ENCODE measurements at places on chromosomes 5 and 9.

GRCh38 chr5:76622973-76623596 lies at the start of gene F2RL2:
F2RL2 (minus strand) TSS chr5:76623403; CDS start chr5:76623230, 173 bp downstream.
- DNase-seq: no peak

- no peak for DNase-seq
Measured at GRCh38 chr5:173326501-173326960, 1.7 kb downstream of the STC2 start.

GRCh38 chr9:113018247-113018646 lies 6.3 kb upstream of the ZNF883 start:
- no peak for DNase-seq

GRCh38 chr9:2263665-2264064 lies 248.5 kb downstream of the SMARCA2 start:
- no peak for DNase-seq

GRCh38 chr5:58582019-58582802 lies 664 bp upstream of the RAB3C start:
- no peak for DNase-seq

GRCh38 chr5:61732796-61733195 lies 400.7 kb downstream of the ZSWIM6 start:
- no peak for DNase-seq

GRCh38 chr5:61279725-61280124 lies 52.3 kb upstream of the ZSWIM6 start:
- DNase-seq: no peak

DNA sequence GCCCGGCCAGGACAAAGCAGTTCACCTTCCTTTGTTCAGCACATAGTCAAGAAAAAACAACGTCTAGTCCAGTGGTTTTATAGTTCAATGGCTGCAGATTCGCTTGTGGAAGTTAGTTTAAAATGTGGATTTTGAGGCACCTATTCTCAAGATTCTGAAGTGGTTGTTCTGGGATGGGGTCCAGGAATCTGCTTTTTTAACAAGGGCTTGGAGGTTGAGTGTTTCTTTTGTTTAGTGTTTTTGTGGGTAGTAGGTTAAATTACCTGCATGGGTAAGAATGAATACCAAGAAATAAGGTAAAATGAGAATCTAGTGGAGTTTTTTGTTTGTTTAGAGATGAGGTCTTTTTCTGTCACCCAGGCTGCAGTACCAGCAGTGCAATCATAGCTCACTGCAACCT lies 28.4 kb upstream of the NADK2 start:
- DNase-seq: no peak

GRCh38 chr9:128006332-128006996 lies 25.7 kb upstream of the EEIG1 start:
- no peak for DNase-seq

DNA sequence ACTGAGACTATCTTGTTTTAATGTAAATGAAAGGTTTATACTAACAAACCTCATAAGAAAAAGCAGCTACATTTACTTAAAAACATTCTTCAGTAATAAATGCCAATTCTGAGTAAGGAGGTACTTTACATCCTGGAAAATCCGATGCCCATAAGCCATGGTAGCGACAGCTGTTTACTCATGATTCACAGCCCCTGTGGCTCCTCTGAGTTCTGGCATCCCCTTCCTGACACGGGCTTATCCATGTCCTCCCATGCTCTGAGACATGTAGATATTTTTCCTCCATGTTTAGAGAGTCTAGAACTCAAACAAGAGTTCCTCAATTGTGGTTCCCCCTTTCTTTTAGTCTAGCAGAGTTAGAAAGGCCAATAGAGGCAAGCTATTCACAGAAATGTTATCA lies 63.1 kb upstream of the DEPDC1B start:
- DNase-seq: no peak

DNA sequence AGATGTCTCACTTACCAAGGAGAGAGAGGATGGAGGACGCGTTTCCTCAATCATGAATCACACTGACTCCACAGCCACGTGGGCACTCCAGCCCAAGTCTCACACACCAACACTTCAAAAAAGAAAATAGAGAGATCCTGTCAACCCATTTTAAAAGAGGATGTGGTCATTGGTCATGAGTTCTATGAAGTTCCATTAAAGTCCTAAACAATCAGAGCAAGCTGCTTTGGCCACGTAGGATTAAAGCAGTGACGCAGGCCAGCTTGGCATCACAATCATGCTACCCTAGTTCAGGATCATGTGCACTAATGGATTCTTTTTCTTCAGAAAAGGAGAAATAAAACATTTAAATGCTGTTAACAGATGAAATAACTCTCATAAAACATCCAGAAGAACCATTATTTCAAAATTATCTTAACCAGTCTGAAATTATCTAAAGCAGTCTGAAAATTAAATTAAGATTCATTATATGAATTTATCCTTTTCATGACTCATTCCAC lies 108.1 kb downstream of the SEMA5A start:
- DNase-seq: no peak

DNA sequence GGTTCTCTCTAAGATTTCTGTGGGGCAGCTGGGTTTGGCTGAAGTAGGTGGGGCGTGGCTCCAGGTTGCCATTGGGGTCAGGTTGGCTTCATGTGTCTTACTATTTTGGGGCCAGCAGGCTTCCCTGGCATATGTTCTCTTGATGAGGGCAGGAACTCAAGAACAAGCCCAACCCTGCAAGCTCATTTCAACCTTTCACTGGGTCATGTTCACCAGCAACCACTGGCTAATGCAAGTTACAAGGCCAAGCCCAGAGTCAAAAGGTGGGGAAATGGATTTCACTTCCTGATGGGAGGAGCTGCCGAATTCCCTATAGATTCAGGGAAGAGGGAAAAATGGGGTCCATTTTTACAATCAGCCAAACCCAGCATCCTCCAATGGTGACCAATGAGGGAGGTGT lies 34.0 kb upstream of the HAND1 start:
- DNase-seq: no peak

DNA sequence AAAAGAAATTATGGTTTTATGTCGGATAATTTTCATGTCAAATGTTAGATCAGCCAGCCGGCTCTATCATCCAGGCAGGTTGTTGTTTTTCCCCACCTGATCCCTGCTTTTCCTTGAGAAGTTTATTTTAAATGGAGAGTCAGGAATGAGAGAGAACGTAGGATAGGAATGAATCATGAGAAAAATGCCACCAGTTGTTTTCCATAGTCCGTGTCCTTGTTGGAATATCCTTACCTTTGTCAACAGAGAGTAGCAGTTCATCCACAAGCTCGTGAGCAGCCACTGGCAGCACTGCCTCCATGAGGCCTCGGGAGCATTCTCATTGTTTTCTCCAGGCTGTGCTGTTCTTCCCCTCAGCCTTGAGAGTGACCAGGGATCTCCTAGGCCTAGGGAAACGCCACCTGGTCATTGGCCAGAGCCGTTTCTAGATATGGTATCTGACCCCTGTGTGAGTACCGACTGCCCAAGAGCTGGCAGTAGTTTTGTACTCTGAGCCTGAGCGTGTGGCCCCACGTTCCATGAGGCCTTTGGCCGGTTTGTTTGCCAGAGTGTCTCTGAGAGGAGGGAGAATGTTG lies 293.3 kb downstream of the FANCC start:
- no peak for DNase-seq

GRCh38 chr9:86997156-86997555 lies 49.9 kb upstream of the GAS1 start:
- DNase-seq: no peak

DNA sequence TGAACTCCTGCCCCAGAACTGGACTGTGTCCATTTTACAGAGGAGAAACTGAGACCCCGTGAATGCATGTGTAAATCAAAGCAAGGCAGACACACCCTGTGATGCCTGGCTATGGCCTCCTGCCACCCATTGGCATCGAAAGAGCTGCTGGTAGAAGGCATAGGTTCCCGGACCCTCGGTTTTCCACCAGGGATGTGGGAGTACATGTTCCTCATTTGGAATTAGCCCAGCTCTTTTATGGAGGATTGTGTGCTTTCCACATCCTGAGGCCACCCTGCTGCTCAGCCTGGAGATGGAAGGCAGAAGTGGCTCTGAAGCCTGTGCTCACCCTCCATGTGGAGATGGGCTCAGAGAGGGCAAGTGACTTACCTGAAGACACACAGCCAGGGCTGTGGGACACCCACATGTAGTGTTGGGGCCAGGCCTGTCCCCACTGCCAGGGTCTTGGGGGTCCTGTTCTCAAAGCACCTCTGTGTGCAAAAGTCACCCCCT lies 2.8 kb downstream of the SUSD3 start:
- no peak for DNase-seq

GRCh38 chr5:31433229-31433628 lies 98.7 kb downstream of the DROSHA start:
- DNase-seq: no peak

DNA sequence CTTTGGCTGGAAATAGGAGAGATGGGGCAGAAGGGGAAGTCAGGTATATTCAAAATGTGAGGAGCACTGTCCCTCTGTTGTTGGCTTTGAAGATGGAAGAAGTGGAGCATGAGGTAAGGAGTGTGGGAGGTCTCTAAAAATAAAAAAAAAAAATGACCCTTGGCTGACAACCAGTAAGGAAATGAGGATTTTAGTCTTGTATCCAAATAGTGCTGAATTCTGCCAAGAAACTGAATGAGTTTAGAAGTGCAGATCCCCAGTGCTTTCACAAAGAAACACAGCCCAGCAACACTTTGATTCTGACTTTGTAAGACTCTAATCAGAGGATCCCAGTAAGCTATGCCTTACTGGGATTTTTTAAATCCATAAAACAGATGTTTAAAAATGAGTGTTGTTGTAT lies 367.9 kb downstream of the CYLC2 start:
- no peak for DNase-seq

DNA sequence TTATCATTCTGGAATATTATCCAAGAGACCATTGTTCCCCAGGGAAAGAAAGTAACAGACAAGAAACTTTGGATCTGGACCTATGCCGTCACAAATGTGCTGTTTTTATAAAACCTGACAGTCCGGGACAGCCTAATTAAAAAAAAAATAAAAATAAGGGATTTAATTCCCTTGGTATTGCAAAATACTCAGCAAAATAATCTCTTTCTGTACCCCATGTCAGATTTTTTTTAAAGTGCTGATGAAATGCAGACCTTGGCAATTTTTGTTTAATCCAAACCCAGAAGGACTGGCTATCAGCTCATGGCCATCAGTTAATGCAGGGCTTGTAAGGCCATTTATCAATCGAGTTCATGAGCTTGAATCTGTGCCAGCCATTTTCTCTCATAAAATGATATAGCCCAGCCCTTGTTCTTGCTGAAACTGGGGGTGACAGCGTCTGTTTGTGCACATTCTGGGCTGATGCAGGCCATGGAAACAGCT lies 162.7 kb upstream of the S1PR3 start:
- DNase-seq: no peak

- DNase-seq: no peak
Measured at GRCh38 chr5:109041317-109041716, 293.6 kb downstream of the FER start.

DNA sequence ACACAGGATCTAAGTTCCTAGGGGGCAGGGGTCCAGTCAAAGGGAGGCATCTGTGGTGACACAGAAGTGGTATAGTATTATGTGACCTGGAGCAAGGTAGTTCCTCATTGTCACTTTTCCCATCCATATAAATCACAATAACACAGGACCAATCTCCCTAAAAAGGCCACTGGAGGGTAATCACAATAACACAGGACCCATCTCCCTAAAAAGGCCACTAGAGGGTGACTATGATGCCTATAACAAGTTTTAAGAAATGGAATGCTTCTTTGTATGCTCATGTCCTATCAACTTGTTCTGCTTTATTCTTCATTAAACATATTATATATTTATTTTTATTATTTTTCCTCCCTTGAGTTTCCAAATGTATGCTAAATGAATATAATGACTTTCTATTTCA lies 254.6 kb downstream of the ASTN2 start:
- DNase-seq: no peak

- no peak for DNase-seq
Measured at GRCh38 chr5:117077142-117077541, 502.5 kb upstream of the SEMA6A start.

DNA sequence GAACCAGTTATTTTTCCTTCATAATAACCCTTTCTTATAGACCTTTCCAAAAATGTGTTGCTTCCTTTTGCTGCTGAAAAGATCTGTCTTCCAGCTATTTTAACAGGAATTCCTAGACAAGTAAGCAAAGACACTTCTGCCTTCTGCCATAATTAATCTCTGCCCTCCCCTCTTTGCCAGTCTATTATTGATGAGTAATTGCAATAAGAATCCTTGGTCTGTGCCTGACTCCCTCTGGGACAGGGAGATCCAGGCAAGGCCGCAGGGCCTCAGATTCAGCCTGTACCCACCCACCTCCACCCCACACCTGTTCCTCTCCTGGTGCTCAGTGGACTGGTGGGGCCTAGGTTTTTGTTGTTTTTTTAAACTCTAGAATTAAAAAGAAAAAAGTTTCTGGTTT lies 8.3 kb downstream of the FOXD1 start:
- no peak for DNase-seq

DNA sequence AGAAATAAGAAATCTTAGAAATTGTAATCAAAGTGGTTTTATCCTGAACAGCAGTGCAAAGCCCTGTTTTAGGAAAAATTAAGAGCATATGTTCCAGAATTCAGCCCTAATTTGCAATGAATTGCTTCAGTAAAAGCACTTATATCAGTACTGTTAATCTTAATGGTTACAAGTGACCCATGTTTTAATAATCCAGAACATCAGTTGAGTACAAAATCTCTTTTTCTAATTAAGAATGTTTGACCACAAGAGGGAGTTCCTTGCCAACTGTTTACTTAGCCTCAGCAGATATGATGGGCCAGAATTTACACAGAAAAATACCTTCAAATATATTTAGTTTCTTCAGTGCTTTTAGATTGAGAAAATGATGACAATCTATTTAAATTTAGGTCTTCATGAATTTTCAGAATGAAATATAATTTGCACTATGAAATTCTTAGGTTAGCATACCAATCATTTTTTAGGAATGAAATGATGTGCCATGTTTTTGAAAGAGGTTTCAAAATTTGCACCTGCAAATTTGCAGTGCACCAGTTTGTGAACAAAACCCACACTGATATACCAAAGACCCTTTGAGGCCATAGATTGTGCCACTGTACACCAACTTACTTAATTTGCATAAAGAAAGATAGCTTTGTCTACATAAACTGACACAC lies 926.3 kb upstream of the ARRDC3 start:
- no peak for DNase-seq

GRCh38 chr5:946720-947625 lies 54.3 kb downstream of the TRIP13 start:
- no peak for DNase-seq

- DNase-seq: no peak
Measured at GRCh38 chr9:121284733-121285451, 16.9 kb downstream of the GSN start.

DNA sequence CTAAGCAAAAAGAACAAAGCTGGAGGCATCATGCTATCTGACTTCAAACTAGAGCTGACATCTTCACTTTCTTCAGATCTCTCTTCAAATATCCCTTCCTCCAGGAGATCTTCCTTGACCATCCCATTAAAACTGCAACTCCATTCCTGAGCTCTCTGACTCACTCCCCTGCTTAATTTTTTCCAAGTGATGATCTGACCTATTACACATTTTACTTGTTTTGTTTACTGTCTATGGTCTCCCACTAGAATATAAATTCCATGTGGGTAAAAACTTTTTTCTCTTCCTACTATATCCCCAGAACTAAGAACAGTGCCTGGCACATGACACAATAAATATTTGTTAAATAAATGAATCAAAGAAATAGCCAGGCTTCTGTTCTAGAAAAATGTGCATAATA lies 87.5 kb downstream of the SLIT3 start:
- DNase-seq: no peak

GRCh38 chr5:172685091-172685490 lies 44.0 kb downstream of the NEURL1B start:
- no peak for DNase-seq

- DNase-seq: no peak
Measured at GRCh38 chr5:72271702-72272101, 48.3 kb downstream of the MRPS27 start.

Measured in activated CD4-positive, CD25-positive, alpha-beta regulatory T cell (primary cell).